Erythroblast (primary cell): ENCODE measurements at places on chromosomes 2 and 18.

GRCh38 chr2:222353993-222354392, 55.2 kb upstream of the PAX3 start:
- DNase-seq = no peak

DNA sequence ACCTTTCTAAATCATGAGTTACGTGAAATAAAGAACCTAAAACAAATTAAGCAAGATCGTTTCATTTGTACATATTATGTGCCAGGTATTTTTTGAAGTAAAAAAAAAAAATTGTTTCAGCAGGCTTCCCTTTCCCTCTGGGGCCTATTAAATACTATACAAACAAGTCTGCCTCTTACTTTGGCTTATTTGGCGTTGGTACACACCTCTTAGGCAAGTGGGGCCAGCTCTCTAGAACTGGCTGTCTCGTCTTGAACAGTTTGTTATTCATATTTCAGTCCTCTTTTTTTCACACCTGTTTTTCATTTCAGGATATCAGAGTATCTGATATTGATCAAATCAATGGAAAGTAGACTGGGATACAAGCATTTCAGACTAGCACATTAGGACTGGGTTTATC, 27.4 kb upstream of the PPP3R1 start:
- DNase-seq = no peak

DNA sequence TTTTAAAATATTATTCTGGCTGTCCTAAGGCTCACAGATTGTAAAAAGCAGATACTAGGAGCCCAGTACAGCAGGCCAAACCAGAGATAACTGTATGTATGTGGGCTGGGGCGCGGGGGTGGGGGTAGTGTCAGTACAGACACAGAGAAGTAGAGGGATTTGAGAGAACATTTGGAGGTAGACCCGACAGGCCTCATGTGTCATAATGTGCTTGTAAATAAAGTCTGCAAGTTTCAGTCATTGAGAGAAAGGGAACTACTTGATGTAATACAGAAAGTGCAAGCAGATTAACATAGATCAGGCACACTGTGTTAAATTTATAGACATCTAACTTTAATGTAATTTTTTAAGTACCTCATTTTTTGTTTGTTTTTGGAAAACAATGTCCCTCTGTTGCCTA, 7.4 kb upstream of the POLI start:
- no peak for DNase-seq

- no peak for DNase-seq
Observed at GRCh38 chr18:34598120-34598635, 111.9 kb upstream of the DTNA start.

GRCh38 chr18:48393776-48394175, 15.4 kb downstream of the ZBTB7C start:
- no peak for DNase-seq

DNA sequence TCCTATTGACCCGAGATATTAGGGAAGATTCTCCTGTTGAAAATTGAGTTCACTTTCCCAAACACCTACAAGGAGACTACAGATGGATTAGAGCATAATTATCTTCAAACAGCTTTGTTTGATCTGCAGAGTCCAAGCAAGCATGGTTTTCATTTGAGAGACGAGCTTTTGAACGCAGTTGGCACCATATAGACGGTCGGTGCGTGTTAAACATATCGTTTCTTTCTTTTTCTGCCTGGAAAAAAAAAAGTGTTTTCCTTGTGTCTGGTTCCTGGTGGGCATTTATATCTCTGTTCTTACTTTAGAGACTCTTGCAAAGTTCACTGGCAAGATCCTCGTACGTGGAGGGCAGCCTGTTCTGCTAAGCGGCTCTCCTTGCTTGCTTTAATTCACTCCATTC, 248.9 kb downstream of the TMEM182 start:
- no peak for DNase-seq

- DNase-seq = no peak
Observed at GRCh38 chr2:64448041-64448426, 5.9 kb upstream of the LGALSL start.

DNA sequence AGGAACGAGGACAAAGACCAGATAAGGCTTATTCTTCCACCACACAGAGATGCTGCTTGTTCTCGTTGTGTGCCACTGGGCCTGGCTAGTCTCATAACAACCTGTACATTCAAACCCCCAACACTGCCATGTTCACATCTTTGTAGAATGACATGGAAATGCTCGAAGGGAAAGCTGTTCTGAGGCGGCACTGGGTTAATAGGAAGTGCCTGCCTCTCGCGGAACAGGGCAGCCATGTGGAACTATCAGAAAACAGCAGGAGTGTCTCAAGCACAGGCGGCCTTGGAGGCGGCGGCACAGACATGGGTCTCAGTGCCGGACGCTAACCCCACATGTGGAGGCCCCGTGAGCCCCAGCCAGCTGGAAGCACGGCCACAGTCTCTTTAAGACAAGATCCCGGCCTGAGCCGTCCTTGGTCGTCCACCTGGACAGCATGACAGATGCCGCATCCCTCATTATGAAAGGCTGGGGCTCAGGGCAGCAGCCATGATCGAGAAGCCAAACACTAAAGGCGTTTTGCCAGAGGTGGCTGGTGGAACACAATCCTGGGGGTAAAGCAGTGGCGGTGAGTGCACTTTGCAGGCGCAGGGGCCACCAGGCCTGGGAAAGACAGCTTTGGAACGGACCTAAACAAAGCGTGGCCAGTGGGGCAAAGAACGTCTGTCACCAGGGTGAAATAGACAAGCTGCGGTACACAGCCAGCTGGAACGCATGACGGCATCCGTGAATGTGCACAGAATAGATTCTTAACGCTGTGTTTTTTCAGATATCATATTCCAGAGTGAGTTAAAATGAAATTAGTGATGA, 161.0 kb downstream of the HDAC4 start:
- no peak for DNase-seq

DNA sequence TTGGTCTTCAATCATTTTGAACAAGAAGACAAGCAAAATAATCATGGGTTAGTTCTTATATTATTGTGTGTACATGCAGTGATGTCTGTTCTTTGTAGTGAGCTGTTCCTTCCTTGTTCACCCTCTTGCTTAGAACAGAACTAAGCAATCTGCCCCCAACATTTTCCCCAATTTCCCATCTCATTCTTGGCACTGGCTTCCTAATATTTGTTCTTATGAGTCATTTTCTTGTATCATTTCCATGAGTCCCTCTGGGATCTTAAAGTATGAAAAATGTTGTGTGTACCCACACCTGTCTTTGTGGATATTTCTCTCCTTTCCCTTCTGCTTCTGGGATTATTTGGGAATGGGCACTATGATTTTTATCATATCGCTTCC, 3.5 kb upstream of the IL1B start:
- no peak for DNase-seq

DNA sequence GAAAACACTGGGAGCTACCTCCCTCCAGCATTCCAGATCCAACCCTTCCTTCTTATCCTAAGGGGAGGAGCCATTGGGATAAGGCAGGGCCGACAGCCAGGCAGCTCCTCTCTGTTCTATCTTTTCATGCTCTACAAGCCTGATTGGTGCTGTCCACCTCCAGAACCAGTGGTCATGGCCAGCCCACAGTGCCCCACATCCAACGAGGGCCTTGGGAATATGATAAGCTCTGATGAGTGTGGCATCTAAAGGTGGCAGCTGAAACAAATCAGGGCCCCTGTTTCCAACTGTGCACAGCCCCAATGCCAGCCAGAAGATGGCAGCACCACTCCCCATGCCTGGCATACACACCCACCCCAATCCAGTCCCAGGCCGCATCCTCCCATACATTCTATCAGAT, 329.3 kb downstream of the C1D start:
- no peak for DNase-seq

DNA sequence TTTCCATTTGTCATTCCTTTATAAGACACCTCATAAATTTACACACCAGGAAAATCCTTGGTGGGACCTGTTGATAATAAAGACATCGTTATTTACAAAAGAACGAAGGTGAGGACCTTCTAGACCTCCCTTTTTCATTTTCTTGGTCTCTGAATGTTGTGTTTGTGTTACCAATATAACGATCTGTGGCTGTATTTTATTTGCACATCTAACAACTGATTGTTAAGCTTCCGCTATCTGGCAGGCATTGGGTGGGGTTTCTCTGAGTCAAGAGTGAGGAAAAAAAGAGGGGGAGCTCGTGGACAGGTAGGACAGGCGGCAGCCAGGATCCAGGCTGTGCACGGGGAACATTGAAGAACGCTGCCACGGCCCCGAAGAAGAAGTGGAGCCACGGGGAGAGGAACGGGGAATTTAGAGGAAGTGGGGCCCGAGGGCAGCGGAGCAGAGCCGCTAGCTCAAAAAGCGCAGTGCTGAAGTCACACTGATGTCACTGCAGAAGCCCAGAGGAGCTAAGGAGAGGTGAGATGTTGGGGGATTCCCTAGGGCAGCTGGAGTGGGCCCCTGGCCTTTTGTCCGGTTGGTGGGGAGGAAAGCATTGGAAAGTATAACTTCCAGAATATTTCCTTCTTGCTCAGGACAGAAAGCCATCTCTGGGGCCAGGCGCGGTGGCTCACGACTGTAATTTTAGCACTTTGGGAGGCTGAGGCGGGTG, 20.9 kb upstream of the DNMT3A start:
- DNase-seq = peak; percentile 65
